Stimulated activated CD4-positive, alpha-beta T cell treated with anti-CD3 and anti-CD28 coated beads, Interleukin-2, amount 100 ng/mL, for 4 hours (primary cell): ENCODE measurements at places on chromosomes 5 and 9.

DNA sequence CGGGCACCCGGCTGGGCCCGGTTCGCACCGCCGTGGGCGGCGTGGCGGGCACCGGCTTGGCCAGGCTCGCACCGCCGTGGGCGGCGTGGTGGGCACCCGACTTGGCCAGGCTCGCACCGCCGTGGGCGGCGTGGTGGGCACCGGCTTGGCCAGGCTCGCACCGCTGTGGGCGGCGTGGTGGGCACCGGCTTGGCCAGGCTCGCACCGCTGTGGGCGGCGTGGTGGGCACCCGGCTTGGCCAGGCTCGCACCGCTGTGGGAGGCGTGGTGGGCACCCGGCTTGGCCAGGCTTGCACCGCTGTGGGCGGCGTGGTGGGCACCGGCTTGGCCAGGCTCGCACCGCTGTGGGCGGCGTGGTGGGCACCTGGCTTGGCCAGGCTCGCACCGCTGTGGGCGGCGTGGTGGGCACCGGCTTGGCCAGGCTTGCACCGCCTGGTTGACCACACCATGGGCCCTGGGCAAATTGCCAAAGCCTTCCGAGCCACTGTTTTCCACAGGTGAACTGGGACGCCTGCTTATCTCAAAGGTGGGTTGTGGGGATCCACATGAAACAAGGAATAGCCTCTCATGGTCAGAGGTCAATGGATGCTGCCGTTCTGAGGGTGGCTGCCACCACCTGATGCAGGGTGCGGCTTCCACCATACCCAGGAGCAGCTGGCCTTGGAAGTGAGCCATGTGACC, 28.2 kb downstream of the ADAMTSL2 start:
- DNase-seq = no peak

DNA sequence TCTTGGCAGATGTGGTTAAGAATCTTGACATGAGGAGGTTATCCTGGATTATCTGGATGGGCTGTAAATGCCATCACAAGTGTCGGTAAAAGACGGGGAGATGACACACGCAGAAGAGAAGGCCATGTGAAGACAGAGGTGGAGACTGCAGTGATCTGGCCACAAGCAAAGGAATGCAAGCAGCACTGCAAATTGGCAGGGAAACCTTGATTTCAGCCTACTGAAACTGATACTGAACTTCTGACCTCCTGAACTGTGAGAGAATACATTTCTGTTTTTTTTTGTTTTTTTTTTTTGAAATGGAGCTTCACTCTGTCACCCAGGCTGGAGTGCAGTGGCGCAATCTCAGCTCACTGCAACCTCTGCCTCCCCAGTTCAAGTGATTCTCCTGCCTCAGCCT, 92.4 kb upstream of the NFIL3 start:
- DNase-seq = no peak

DNA sequence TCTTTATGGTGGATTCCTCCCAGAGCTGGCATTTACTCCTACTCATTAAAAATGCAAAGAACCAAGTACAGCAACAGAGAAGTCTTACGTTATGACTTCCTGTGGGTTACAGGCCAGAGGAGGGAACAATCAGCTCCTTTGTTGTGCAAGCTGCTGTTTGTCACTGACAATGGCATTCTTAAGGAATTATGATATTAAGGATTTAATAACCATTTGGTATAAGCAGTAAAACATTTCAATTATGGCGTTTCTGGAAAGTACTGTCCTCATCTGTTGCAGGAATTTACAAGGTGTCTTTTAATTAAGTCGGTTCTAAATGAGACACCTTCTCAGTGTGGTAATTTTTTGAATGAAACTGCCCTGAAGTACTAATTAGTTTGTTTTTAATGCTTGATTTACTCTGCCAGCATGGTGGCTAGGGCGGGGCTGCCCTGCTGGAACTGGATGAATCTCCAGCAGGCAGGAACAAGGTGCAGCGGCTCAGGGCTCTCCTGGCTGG, 49.1 kb upstream of the VDAC1 start:
- no peak for DNase-seq

GRCh38 chr5:132090107-132090506, 16.5 kb downstream of the CSF2 start:
- DNase-seq = no peak

DNA sequence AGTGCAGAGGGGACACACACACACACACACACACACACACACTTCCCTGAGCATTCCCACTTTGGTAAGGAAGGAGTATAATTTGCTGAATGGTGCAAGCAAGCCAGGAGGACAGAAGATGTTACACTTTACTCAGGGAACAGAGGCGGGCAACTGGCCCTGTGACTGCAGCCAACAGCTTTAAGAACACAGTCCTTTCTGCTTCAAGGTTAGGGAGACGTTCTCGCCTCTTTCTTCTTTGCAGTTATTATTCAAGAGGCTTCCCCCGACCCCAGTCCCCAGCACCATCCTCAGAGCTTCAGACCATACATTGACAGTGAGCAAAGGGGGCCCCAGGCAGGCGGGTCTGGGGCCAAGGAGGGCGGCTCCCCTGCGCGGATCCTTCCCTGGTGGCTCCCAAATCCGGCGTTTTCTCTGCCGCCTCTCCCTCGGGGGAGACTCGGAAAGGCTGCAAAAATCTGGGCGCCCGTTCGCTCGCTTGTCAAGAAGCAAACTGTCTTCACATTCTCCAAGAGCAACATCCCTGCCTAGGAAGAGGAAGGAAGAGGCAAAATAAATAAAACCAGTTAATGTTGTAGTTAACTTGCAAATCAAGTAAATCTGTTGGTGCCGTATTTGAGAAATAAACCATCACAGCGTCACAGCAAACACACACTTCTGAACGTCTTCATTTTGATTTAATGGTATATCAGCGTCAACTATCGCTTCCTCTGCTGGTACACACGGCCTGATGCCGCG, 3.8 kb upstream of the LHX2 start:
- DNase-seq = no peak

DNA sequence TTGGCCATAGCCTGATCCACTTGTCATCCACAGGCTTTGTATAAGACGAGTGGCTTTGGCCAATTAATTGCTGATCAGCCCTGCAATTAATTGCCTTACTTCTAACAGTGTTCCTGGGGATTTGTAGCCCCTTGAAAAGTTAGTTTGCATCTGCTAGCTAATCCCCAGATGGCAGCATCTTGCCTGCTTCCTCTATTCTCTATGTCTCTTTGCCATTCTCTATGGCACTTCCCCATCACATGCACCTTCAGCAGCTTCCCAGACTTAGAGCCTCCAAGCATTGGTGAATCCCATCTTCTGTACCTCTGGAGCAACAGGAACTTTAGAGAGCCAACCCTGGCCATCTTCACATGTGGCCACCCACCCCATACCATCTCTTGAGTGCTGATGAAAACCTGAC, 197.0 kb upstream of the DMAC1 start:
- no peak for DNase-seq

GRCh38 chr5:75546830-75547229, 35.1 kb downstream of the POLK start:
- DNase-seq = no peak

GRCh38 chr9:93149361-93149760, 15.3 kb upstream of the NINJ1 start:
- DNase-seq = no peak

DNA sequence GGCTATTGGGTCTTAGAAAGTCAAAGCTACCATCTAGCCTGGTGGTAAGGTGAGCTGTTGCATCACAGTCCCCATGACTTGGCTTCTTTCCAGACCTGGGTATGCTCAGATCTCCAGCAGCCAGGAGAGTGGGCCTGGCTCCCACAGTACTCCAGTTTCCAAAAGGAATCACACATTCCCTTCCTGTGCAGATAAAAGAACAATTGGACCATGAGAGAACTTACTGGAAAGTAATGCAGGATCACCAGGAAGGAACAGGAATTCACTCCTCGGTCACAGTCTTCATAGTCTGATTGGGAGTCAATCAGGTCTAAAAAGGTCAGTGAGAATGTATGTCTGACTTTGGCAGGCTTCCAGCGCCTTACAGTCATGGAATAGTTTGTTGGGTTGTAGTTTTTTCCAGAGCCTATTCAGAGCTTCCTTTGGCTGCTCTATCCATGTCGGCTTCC, 47.8 kb upstream of the CD180 start:
- DNase-seq = no peak

DNA sequence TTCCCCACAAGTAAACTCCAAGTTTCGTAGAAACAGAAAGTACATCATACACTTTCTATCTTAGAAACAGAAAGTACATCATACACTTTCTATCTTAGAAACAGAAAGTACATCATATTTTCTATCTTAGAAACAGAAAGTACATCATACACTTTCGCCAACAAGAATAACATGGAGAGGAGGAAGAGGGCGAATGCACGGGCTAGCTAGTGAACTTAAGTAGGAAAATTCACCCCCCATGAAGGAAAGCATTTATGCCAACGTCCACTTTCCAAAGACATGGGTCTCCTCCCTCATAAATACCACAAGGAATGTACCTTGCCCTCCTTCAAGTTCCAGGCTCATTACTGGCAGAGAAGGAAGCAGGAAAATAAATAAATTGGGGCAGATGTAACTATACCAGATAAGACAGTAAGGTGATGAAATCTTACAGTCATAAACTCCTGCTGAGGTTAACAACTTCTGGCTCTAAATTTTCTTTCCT, 64.7 kb downstream of the FRMD3 start:
- DNase-seq = no peak

- DNase-seq = no peak
Measured at GRCh38 chr9:133103987-133104505, 17.0 kb downstream of the RALGDS start.

GRCh38 chr5:616484-617039, 4.4 kb downstream of the CEP72 start:
- no peak for DNase-seq

- DNase-seq = no peak
Measured at GRCh38 chr9:4365055-4365454, 65.2 kb upstream of the GLIS3 start.
